Stimulated activated CD4-positive, alpha-beta T cell treated with anti-CD3 and anti-CD28 coated beads, TNF-alpha, amount 100 ng/mL, for 1 hour (primary cell): ENCODE measurements at places on chromosomes 11 and 22.

- no peak for DNase-seq
Observed at GRCh38 chr11:12266943-12267342, 110.4 kb upstream of the PARVA start.

- DNase-seq: no peak
Observed at GRCh38 chr22:46835693-46836092, 73.2 kb downstream of the TBC1D22A start.

- DNase-seq: no peak
Observed at GRCh38 chr22:27377501-27378295, 423.9 kb downstream of the MN1 start.

GRCh38 chr22:36347094-36347493 is 40.7 kb downstream of the MYH9 start:
- no peak for DNase-seq

- no peak for DNase-seq
Observed at GRCh38 chr11:87372065-87372464, 334.3 kb downstream of the TMEM135 start.

- no peak for DNase-seq
Observed at GRCh38 chr11:69333149-69333710, 39.3 kb downstream of the MYEOV start.

DNA sequence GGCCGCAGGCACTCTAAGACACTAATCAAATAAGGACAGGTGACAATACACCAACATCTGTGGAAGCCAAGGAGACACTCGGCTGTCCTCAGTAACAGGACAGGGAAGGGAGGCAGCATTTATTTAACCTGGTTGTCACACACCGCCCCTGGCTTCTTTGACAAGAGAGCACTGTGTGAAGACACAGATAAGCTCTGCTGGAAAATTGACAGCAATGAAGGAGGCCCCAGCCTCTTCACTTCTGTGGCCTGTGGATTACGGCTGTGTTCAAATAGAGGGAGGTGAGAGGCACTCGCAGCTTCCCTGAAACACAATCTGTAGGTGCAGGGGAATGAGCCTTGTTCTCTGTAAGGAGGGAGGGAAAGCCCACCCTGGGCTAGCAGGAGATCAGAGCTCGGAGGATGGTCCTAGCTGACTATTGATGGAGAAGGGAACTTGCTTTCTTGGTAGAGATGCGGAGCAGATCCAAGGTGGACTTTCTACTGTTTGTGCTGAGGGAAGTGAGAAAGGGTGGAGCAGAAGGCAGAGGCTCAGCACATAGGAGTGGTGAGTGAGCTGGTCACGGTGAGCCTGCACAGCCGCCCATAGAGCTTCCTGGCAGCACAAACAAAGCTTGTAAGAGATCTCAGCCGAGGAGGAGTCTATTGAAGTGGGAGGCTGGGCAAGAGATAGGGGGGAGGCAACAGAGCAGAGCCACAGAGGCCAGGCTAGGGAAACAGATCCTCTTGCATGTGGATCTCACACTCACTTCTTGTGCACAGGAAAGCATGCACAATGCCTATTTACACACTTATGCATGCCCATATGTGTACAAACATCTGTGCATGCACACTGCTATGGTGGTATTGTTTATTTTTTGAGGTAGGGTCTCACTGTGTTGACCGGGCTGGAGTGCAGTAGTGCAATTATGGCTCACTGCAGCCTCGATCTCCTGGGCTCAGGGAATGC is 114.6 kb upstream of the THY1 start:
- no peak for DNase-seq

DNA sequence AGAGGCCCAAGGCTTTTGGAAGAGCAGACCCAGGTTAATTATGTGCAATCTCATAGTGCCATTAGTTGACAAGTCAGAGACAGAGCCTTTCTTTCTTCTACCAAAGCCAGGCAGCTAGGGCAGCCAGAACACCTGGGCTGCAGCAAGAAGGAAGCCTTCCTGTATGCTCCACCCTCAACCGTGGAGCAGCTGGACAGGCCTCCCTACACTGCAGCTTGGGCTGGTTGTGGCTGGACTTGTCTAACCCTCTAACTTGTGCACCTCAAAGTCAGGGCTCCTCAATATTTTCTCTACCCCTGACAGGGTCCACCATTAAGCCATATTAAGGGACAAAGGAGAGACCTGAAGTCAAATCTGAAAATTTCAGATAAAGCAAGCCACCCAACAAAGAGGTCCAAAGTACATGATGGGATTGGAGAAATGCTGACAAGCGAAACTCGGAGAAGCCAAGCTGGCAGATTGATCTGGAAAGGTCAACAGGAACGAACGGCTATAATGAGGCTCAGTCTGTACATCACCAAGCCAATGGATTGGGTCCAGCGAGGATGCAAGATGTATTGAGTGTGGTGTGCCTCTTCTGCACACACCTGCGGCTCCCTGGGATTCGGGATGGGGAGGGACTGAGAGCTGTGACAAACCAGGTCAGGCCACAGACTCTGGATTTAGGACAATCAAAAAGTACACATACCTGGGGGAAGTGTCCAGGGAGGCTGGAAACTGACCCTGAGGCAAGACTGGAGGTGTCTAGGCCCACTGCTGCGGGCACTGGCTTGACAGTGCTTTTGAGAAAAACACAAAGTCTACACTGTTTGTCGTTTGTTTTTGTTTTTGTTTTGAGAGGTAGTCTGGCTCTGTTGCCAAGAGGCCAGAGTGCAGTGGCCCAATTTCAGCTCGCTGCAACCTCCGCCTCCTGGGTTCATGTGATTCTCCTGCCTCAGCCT is 11.7 kb upstream of the SLC43A3 start:
- no peak for DNase-seq

- no peak for DNase-seq
Observed at GRCh38 chr11:68575025-68575665, 109.2 kb upstream of the GAL start.

- no peak for DNase-seq
Observed at GRCh38 chr11:109849946-109850345, 243.2 kb upstream of the ZC3H12C start.

- DNase-seq: no peak
Observed at GRCh38 chr22:48689206-48689605, 1138.5 kb downstream of the BRD1 start.

- DNase-seq: peak; percentile 80
Observed at GRCh38 chr11:44568658-44569473, 3.4 kb downstream of the CD82 start.

DNA sequence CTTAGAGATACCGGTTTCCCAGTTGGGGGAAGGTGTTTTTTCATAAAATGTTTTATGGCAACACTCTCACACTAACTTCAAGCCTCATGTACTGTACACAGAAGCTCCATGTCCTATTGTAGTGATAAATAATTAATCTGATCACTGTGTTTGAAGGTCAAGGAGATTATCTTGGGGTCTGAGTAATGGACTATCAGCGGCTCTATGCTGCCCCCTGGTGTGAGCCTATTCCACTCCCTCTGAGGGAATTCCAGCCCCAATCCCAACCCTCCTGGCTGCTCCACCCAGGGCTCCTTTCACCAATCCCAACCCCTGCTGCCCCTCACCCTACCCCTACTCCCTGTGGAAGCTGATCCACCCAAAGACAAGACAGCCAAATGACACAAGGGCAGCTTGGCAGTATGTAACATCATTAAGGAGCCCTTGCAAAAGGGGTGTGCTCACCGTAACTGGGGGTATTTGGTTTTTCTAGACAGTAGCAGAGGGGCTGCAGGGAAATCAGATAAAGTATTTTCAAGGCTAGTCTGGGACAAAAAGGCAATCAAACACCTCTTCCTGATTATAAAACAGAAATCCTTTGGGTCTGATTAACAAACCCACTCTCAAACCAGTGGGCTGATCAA is 22.3 kb downstream of the HPS4 start:
- DNase-seq: no peak

DNA sequence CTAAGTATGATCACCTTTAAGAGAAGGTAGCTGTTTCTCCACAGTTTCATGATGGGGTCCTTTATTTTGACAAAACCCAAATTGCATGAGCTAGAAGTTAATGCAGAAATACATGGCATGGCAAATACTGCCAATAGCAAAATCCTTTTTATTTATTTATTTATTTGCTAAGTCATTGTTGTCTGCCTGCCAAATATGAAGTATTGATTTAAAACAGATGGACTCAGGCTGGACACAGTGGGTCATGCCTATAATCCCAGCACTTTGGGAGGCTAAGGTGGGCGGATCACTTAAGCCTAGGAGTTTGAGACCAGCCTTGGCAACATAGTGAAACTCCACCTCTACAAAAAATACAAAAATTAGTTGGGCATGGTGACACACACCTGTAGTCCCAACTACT is 52.4 kb downstream of the LARGE2 start:
- DNase-seq: no peak

DNA sequence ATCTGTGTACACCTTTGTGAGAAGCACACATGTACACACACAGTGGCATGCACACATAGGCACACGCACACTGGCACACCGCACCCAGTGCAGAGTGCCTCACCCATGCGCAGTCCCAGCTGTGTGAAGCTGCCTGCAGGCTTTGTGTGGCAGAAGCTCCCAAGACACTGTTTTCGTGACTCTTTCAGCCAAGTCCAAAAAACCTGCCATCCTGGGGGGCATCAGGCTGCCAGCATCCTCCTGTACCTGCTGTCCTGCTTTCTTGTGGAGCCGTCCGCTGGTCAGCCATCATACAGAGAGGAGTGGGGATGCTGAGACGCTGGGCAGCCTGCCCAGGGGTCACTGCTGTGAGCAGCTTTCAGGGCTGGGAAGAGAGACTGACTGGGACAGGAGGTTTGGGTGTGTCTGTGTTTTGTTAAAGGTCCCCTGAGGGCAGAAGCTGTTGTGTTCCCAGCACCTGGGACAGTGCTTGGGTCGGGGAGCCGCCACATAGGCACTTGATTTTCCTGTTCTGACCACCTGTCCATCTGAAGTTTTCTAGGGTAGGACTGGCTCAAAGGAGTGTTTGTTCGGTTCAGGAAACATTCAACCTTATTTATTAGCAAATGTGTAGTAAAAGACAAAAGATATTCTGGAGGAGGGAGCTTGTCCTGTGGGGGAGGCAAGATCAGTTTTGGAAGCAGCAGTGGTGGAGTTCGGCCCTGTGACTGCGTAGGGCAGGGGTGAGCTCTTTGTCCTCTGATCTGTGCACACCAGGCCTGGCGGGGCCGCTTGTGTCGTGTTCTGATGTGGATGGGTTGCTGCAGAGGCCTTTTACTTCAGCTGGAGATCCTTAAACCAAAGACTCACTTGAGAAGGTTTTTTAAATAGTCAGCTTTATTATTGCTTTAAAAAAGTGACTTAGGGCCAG is 29.7 kb downstream of the AP2A2 start:
- DNase-seq: no peak

- no peak for DNase-seq
Observed at GRCh38 chr11:77590194-77590782, 535 bp downstream of the AQP11 start.

DNA sequence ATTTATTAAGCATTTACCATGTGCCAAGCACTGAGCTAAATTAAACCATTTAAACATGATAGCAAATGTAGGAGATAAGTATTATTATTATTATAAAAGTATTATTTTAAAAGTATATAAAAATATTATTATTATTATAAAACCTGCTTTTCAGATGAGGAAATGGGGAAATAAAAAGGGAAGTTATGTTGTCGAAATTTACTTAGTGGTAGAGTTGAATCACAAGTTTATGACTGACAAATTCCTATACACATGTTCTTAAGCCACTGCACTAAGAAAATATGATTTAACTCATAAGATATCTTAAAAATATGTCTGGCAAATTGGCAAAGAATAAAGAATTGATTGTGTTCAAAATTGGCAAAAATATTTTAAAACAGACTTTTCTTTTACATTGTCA is 53.8 kb downstream of the CASP12 start:
- DNase-seq: no peak

GRCh38 chr11:79547256-79547655 is 106.4 kb upstream of the TENM4 start:
- no peak for DNase-seq

DNA sequence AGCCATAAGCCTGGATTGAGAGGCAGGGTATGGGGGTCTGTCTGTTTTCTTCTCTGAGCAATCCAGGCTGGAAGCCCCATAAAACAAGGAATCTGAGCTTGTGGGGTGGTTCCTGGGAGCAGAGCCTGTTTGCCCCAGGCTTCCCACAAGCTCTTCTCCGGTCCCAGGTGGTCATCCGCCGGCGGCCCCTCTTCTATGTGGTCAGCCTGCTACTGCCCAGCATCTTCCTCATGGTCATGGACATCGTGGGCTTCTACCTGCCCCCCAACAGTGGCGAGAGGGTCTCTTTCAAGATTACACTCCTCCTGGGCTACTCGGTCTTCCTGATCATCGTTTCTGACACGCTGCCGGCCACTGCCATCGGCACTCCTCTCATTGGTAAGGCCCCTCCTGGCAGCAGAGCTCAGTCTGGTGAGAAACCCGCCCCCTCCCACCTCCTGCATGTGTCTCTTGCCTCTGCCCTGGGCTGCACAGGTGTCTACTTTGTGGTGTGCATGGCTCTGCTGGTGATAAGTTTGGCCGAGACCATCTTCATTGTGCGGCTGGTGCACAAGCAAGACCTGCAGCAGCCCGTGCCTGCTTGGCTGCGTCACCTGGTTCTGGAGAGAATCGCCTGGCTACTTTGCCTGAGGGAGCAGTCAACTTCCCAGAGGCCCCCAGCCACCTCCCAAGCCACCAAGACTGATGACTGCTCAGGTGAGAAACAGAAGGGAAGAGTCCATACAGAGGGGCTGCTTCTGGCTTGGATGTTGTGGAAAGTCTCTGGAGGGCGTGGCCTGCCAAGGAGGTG is 11.6 kb downstream of the HTR3A start:
- no peak for DNase-seq

DNA sequence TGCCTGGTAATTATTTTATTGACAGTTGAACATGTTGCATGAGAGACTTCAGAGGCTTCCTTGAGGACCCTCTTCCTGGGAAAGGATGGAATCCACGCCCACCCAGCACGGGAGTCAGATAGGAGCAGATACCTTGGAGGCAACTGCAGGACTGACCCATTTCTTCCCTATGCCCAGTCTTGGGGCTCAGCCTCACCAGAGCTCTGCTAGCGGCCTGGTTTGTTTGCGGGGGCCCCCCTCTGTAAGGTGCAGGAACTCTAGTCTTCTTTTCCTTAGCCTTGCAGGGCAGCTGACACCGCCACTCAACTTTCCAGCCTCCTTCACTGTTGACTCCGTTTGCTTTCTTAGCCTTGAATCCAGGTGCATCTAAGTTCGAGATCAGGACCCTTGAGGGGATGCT is 1032.8 kb downstream of the BRD1 start:
- DNase-seq: no peak

- no peak for DNase-seq
Observed at GRCh38 chr11:129640671-129641070, 175.0 kb upstream of the TMEM45B start.

DNA sequence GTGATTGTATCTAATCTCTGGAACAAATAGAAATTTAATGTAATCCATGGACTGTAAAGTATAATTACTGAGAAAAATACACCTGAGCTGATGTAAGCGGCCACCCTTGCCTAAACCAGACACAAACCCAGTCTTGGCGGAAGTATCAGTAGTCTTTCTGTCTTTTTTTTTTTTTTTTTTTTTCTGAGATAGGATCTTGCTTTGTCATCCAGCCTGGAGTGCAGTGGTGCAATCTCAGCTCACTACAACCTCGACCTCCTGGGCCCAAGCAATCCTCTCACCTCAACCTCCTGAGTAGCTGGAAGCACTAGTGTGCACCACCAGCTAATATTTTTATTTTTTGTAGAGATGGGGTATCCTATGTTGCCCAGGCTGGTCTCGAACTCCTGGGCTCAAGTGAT is 5.5 kb upstream of the CXCR5 start:
- DNase-seq: no peak

- DNase-seq: no peak
Observed at GRCh38 chr11:135006800-135007199, 594.8 kb upstream of the B3GAT1 start.
